ENCODE measurements at places on chromosomes 4 and X.

DNA sequence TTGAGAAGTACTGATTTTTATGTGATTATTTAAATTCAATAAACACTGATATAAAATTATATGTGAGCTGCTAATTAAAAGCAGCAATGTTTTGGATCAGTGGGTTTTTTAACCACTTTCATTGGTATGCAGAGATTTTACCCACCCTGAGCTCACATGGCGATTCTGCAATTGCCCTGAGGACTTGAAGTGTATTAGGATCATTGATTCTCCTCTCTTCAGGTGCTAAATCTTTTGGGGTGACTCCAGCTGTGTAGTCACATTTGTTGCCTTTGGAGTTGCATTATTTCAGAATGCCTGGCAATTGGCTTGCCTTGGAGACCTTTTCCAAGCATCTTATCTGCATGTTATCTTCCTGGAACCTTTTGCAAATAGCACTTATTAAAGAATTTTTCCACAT, 51.3 kb downstream of the UGT8 start:
- DNase-seq = no peak

DNA sequence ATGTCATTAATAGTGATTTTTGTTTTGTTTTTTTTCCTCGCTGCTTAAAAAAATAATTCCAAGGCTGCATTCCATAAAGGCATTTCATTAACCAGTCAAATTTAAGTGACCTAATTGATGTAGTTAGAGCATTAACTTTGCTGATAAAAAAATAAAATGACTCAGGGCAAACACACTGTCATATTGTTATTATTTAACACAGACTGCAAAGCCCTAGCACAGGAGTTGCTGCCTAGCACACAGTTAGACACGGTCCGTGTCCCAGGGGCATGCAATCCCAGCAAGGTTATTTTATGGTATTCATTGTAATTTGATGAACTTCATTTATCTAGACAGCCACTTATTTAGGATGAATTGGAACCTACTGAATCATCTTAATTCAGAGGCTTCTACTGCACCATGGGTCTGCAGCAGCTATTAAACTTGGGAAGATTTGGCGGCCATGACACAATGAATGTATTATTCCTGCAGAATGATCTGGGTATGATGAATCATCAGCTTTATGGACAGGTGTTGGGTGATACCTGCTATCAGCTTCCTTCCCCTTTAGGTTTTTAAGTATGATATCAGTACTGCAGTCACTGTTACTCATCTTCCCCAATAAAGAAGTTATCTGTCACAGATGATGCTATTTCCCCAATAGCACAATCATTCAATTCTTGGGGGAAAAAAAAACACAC, 182.7 kb downstream of the PPARGC1A start:
- DNase-seq = no peak

- no peak for DNase-seq
Observed at GRCh38 chr4:52019936-52020657, at the start of gene LRRC66. LRRC66 (minus strand) TSS chr4:52020363; CDS start chr4:52017613, 2,750 bp downstream.

DNA sequence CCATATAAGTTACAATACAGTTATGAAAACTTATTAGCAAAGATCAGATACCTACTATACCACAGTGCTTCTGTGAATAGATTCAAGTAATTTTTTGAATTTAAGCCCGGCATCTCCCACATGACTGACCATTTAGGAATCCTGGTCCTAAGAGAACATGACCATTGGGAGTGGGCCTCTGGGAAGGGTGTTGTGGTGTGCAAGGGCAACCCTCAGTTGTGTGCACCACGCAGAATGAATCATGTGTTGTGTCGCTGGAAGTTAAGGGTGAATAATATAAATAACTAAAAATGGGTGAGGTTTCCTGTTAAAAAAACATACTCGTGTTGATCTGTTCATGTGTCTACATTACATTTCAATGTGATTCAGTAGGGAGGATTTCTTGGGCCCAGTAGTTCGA, 15.5 kb downstream of the CPE start:
- peak; percentile 68 for DNase-seq

- DNase-seq = no peak
Observed at GRCh38 chr4:82561786-82562563, at the start of gene TMEM150C. TMEM150C (minus strand) TSS chr4:82561988; CDS start chr4:82504657, 57,331 bp downstream.
